ENCODE measurements at places on chromosomes 12 and 14. TPM values are rescaled to one million over a fixed set of nuclear protein-coding genes. Genes with fewer than 3 reads are reported as not detected.

Gene ANO2
- total RNA-seq: not detected

Gene YARS2
- total RNA-seq: 19.3 TPM

Gene NEUROD4
- not detected for total RNA-seq

Gene AKAP6
- total RNA-seq: 4.7 TPM

Gene FMNL3
- total RNA-seq: 80.6 TPM

Gene TPPP2
- not detected for total RNA-seq

Gene PTCSC3
- total RNA-seq: not detected
